ENCODE measurements at places on chromosomes 7 and 10.

- no peak for DNase-seq
These were observed 92.9 kb downstream of the XRCC2 start for GRCh38 chr7:152583006-152583405.

GRCh38 chr10:34524369-34525091, 290.6 kb downstream of the PARD3 start:
- no peak for DNase-seq

GRCh38 chr7:27241189-27242056, 1.2 kb upstream of the EVX1 start:
- no peak for DNase-seq

DNA sequence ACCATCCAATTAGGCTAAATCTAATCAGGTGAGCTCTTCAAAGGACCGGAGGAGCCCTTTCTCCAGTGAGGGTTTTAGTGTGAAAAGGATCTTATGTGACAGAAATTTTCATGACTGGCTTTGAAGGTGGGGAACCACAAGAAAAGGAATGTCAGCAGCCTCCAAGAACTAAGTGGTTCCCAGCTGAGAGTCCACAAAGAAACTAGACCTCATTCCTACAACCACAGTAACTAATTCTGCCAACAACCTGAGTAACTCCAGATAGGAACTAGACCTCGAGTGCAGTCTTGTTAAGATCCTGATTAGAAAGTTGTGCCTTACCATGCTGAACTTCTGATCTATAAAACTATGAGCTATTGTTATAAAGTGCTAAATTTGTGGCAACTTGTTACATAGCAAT, 51.3 kb downstream of the PCLO start:
- no peak for DNase-seq

DNA sequence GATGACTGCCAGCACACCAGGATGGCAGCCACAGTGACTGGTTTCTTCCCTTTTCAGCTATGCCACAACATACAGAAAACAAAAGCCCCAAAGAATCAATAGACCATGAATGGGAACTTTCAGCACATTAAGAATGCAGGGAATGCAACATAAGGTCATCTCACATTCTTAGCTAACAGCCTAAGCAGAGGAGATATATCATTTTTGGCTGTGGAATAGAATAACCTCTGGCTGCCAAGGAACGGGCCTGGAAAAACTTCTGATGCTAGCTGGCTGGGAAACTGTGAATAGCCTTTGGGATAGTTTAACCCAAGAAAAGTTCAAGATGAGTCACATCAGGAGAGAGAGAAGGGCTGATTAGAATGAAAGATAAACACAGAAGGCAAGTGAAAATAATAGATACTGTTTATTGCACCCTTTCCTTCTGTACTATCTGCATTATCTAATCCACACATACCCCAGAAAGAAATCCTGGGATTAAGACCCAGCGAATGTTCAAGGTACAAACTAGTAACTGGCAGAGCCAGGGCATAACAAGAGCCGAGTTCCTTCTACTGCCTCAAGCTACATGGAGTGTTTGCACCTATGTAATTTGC, 169.2 kb downstream of the SEMA3A start:
- peak; percentile 51 for DNase-seq

DNA sequence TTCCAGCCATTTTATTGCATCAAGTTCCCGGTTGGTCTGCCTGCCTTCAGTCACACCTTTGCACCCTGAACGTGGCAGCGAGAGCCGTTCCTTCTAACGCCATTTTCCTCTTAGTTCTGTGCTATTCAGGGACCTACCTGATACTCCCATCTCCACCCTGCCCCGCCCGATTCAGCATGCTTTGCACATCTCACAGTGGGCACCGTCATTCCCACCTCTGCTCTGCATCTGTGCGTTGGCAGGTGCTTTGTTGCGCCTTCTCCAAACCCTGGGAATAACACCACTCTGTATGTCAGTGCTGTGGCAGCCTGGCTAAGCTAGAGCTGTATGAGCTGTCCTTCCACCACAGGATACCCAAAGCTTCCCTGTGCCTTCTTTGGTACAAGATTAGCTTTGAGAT, 96.8 kb downstream of the ACTR3B start:
- no peak for DNase-seq

- DNase-seq = peak; percentile 64
These were observed 88.3 kb downstream of the CABCOCO1 start for GRCh38 chr10:61750943-61751471.

DNA sequence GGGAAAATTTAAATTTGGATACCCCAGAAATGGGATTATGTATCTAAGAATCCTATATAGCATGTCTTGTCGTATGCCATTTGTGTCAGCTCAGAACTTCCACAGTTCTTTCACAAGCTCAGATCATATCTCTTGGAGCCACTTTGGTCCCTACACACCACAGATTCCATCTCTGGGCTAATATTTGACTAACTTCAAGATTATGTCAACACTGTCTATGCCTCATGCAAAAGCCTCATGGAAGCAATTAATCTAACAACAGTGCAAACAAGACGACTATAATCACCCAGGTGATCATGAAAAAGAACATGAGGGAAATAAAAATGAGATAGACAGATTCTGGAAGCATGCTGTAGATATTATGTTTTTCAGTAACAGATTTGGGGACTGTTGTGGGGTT, 189.1 kb downstream of the LRRTM3 start:
- DNase-seq = no peak

DNA sequence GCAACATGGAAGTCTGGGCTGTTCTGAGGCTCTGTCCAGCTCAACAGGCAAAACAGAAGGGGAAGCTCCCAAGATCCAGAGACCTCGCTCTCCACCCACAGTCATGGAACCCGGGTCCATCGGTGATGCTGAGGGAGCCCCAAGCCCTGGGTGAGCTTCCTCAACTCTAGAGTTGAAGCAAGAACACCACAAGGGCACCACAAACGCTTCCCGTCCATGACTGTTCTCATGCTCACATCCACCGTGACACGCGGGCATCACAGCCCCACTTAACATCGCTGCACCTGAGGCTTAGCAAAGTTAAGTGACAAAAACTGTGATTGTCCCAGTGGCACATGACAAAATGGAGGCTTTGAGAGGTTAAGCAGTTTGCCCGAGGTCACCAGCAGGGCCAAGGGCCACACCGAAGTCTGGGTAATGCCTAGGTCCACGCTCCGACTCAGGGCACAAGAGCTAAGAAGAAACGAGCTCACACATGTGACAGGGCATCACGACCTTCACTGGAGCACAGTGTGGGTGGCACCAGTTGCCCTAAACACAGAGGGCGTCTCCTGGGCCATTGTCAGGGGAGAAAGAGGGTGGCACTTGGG, 110.6 kb downstream of the OAT start:
- no peak for DNase-seq

- no peak for DNase-seq
These were observed 125.6 kb downstream of the CCDC71L start for GRCh38 chr7:106535234-106535932.

DNA sequence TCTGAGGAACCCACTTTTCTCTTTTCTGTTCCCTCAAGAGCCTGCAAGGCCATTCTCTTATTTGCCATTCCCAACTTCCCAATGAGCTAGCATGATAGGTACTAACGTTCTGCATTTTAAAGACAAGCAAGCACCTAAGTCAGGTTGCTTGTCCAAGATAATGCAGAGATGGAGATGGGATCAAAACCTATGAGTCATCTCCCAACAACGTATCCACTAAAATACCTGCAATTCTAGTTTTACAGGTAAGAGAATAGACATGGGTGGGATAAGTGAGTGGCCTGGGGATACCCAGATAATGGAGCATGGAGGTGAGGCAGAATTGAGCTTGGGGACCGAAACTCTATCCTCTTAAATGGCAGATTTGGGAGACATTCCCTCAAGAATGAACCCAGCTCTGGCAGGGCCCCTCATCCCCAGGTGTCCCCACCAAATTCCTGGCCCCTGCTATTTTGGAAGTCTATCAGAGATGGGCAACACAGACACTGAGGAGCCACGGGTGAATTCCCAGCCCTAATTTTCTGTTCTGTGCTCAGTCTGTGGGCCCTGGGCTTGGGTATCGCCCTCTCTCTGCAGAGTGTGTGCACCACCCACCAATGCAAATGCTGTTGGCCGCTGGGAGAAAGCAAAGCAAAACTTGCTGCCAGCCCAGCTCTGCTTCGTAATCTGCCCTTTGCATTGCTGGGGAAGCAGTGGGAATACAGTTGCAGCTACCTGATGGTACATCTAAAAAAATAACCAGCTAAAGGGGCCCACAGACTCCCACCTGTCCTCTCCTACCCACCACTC, 98.3 kb downstream of the KCNMA1 start:
- no peak for DNase-seq

DNA sequence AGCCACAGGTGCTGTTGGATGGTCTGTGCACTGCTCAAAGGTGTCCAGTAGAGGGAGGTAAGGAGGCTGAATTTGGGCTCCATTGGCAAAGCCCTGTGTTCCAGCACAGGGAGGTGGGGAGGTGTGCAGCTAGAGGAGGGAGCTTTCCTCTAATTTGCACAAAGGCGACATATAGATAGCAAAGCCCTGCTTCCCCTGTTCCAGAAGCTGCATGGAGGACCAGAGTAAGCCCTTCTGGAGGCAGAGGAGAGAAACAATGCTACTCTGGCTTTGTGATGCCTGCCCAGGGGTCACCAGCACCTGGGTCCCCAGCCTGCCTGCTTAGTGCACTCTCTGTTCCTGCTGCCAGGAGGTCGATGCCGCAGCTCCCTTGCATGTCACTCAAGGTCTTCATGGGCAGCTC, 3.4 kb upstream of the ARHGAP22 start:
- DNase-seq = peak; percentile 34

DNA sequence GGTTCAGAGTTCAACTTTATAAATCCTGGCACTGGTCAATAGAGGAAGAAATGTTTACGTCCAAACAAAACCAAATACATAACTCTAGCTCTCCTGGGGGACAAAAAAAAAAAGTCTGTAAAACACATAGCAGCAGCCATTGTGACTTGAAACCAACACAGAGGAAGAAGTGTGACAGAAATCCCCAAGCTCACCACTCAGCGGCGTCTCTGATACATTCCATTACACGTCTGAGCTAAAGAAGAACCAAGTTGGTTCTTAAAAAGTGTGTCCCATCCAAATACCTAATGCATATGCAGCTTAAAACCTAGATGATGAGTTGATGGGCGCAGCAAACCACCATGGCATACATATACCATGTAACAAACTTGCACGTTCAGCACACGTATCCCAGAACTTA, 58.3 kb upstream of the NANOS1 start:
- DNase-seq = no peak

GRCh38 chr10:29567003-29567402, 67.8 kb downstream of the SVIL start:
- no peak for DNase-seq

DNA sequence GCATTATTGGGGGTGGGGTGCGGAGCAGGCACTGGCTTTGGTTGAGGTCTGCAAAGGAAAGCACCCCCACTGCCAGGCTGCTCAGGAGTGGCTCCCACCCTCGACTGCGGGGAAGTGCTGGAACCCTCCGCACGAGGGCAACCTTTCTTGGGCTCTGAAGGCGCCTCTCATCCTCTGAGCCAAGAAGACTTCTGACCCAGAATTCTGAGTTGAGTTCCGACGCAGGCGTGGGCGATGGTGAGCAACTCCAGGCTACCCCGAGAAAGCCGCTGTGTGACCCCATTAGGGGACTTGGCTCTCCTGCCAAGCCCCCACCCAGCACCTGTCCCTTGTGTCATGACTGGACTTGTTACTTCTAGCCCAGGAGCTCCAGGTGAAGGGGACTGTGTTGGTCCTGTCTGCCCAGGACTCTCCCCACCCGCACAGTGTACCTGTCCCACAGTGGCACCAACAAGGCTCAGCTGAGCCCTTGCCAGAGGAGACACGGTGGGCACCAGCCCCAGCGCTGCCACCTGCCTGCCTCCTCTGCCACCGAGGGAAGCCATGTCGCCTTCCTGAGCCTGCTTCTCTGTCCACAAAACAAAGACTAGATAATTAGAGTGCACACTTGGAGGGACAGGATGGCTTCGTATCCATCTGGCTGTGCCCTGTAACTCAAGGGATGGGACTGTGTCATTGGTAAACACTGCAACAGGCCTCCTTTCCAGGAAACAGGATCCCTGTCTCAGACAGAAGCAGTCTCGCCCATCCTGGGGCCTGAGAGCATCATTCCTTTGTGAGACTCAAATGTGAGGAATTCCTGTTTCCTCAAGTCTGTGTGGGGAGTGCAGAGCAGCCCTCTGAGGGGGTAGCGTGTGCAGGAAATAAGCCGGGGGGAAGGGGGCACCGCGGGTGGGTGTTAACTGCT, 128.8 kb downstream of the LHPP start:
- no peak for DNase-seq

DNA sequence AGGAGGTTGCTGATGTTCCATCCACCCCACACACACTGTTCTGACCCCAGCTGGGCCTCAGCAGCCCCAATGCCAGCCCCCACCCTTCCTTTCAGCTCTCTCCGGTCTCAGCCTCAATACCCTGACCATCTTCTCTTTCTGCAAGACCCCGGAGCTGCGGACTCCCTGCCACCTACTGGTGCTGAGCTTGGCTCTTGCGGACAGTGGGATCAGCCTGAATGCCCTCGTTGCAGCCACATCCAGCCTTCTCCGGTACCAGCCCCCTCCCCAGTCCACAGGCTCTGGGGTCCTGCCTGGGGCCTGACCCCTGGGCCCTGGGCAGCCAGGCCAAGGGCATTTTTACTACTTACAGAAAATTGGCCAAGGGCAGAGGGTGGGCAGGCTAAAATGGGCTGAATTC, 2.6 kb downstream of the RGR start:
- no peak for DNase-seq

- peak; percentile 84 for DNase-seq
These were observed 188.9 kb downstream of the SKIDA1 start for GRCh38 chr10:21336476-21337170.

DNA sequence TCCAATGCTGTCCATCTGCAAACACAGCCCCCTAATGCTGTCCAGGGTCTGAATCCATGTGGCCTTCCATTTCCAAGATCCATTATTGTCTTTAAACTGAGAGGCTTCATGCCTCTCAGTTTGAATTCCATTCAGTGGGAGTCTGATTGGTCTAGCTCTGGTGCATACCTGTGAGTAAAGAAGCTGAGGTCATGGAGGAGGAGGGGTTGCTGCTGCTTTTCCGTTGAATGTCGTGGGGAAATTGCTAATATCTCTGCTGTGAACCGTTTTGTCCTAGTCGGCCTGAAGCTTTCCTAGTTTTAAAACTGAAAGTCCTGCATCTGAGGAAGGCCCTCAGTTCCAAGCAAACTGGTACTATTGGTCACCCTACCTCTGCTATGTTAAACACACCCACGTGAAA, 17.7 kb downstream of the SH2D4B start:
- DNase-seq = no peak

GRCh38 chr7:28211006-28211405, 30.4 kb upstream of the JAZF1 start:
- no peak for DNase-seq

GRCh38 chr7:26657686-26658388, 206.6 kb downstream of the SKAP2 start:
- no peak for DNase-seq

DNA sequence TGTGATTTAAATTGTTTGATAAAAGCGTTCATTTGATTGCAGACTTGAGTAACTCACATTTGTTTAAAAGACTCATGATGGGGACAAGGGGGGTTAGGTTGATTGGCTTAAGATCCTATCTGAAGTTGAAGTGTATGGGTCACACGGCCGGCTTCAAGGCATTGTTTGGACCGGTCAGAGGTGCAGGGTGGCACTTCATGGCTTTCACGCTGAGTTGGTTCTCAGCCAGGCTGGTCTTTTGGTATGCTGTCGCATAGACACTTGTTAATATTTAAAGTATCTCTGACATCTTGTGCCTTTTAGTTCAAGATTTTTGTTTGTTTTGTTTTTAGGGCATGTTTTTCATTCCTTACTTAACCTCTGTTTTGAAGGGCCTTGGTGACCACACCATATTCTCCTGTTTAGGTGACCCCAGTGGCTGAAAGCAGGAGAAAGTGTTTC, 58.1 kb downstream of the CCNY start:
- no peak for DNase-seq

Measured in HCT116 (cell line).